Liver (tissue), 10 donors: ENCODE measurements at places on chromosomes 11 and 22.

- DNase-seq: no peak
Measured at GRCh38 chr11:119103793-119104192, 2.1 kb upstream of the DPAGT1 start.

DNA sequence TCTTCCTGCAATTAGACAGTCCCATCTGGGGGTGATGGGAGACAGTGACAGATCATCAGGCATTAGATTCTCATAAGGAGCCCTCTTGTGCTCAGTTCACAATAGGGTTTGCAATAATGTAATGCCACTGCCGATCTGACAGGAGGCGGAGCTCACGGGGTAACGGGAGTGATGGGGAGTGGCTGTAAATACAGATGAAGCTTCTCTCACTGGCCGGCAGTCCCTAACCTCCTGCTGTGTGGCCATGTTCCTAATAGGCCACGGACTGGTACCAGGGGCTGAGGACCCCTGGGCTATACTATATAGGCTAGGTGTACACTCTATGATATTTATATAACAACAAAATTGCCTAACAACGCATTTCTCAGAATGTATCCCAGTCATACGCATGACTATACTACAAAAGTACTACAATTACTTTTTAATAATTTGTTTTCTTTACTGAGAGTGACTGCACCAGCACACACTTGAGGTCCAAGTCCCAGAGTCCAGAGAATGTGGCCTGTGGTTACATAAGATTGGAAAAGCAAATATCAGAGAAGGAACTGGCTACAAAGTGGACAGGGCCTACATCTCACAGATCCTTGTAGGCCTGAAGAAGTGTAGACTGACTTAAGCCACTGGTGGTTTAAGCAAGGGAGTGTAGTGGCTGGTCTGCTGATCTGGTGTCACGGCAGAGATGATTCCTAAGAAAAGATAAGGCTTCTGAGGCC is 200.0 kb downstream of the LARGE1 start:
- no peak for DNase-seq

DNA sequence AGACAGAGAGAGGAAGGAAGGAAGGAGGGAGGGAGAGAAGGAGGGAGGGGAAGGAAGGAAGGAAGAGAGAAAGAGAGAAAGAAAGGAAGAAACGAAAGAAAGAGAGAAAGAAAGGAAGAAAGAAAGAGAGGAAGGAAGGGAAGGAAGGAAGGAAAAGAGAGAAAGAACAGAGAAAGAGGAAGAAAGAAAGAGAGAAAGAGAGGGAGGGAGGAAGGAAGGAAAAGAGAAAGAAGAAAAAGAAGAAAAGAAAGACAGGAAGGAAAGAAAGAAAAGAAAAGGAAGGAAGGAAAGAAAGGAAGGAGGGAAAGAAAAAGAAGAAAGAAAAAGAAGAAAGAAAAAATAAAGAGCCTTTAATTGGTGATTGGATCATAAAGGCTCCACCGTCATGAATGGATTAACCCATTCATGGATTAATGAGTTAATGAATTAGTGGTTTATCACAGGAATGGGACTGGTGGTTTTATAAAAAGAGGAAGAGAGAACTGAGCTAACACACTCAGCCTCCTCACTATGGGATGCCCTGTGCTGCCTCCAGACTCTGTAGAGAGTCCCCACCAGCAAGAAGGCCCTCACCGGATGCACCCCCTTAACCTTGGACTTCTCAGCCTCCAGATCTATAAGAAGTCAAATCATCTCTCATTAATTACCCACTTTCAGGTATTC is 9.0 kb upstream of the PLAAT2 start:
- DNase-seq: no peak

DNA sequence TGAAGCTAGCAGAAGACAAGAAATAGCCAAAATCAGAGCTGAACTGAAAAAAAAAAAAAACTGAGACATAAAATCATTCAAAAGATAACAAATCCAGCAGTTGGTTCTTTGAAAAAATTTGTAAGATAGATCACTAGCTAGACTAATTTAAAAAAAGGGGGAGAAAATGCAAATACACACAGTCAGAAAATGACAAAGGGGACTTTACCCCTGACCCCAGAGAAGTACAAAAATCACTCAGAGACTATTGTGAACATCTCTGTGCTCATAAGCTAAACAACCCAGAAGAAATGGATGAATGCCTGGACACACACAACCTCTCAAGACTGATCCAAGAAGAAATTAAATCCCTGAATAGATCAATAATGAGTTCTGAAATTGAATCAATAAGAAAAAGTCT is 914.3 kb upstream of the API5 start:
- no peak for DNase-seq

DNA sequence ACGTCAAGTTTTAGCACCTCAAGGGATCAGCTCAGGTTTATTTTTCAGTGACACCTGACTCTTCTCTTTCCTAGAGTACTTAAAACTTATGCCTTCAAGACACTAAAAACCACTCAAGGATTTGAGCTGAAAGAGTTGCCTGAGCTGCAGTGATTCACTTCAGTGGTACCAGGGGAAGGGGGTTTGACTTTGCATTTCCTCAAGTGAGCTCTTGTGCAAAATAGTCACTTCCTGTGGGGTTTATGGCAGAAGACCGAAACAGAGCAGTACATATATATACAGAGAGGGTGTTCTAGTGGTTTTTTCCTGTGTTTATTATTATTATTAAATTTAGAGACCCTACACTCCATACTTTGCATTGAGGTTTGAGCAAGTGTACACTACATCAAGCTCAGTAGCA is 60.7 kb downstream of the DBX1 start:
- DNase-seq: no peak

DNA sequence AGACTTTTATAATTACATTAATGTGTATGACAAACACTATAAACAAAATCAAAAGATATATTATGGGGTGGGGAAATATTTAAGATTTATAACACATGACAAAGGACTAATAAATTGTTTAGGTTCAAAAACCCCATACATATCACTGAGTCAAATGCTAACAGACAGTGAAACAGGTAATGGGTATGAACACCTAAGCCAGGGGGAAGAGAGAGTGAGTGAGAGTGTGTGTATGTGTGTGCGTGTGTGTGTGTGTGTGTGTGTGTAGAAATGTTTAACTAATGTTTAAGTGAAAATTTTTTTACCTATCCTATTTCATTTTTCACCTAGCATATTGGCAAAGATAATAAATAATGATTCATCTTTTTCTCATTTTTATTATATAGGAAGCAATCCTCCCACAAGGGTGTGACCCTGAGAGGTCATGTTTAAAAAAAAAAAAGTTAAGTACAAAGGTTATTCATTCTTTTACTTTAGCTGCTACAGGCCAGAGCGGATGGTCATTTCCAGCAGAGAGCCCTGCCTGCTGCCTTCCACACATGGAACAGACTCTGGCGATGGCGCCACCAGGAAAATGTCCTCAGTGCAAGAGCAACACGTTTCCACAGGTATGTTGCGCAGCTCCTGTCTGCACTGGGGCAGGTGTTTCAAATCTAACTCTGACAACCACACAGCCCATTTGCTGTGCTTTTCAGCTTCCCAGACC is 72.9 kb downstream of the PISD start:
- DNase-seq: no peak
